ENCODE measurements at places on chromosomes 2 and 18.

DNA sequence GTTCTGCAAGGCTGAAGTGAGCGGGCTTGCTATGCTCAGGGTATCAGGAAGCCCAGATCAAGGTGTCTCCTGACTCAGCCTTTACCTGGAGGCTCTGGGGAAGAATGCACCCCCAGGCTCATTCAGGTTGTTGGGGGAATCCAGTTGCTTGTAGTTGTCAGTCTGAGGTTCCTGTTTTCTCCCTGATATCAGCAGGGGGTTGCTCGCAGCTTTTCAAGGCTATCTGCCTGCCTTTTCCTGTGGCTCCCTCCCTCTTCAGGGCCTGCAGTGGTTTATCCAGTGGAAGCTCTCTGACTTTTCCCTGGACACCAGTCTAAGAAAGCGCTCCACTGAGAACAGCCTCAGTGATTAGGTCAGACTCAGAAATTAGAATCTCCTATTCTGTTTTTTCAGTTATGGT, 116.6 kb downstream of the PTPRM start:
- DNase-seq, result no peak

GRCh38 chr2:84515788-84516187, 510 bp upstream of the DNAH6 start:
- DNase-seq, result no peak

- DNase-seq, result no peak
Observed at GRCh38 chr18:69817335-69817940, 130.2 kb downstream of the CD226 start.

DNA sequence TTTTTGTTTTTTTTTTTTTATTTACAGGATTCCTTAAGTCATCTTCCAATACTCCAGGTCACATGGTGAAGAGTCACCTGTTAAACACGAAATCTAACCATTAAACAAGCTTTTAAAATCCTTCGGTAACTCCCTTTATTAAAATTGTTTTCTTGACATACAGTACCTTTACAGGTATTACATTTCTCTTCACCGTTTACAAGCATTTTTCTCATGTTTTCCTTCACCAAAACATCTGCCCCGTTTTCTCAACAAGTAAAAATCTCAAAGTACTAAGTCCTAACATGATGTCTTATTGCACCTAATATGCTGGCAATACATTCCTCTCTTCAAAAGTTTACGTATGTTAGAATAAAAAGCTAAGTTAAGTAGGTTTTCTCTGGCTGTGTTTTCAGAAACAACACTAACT, 1.1 kb downstream of the PUM2 start:
- no peak for DNase-seq

DNA sequence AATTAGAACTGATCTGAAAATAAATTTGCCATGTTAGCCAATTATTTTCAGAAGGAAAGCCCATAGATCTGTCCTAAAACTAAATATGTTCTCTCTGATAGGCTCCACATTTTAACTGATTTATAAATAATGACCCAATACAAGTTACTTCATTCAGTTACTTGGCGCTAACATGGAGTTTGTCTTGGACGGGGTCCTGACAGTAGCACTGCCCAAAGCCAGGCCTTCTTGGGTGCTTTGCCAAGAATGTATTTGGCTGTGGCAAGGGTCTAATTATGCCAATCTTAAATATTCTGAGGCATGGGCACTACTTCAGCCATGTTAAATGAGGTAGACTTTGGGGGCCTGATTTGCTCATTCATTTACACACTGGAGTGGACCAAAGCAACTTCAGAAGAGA, 135.0 kb upstream of the PKDCC start:
- DNase-seq, result no peak

- no peak for DNase-seq
Observed at GRCh38 chr2:192546565-192546964, 351.8 kb upstream of the TMEFF2 start.

GRCh38 chr18:63315876-63316275, 3.7 kb downstream of the BCL2 start:
- no peak for DNase-seq

- no peak for DNase-seq
Observed at GRCh38 chr2:121200419-121201315, 84.3 kb downstream of the TFCP2L1 start.

DNA sequence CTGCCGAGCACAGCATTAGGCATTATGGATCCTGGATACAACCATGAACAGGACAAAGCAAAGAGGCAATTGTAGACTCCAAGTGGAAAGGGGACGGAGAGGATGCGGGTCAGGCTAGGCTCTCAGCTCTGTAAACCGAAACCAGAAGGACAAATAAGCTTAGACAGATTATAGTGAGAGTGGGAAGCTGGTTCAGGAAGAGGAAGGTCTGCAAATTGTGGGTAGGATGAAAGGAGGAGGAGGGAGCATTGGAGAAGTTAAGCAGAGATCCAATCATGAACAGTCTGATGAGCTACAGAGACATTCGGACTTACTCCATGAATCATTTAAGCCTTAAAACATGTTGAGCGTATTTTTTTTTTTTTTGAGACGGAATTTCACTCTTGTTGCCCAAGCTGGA, 3.0 kb downstream of the MSH6 start:
- DNase-seq, result no peak

DNA sequence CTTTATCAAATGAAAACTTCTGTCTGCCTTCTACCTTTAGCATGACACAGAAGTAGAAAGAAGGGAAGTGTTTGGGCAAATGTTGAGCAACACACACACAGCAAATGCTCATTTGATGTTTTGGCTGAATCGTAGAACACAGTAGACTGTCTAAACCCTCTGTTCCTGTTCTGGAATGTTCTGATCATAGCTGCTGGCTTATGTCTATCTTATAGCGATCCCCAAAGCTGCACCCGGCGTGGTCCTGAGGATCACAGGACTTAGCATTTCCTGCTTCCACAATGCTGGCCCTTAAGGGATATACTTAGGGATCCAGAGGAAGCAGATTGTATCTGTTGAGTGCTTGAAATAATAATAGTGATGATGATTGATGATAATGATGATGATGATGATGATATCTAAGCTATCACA, 15.2 kb downstream of the GNLY start:
- no peak for DNase-seq

- no peak for DNase-seq
Observed at GRCh38 chr18:23743733-23744333, 54.6 kb downstream of the LAMA3 start.

All from kidney tubule cell (primary cell).